ENCODE measurements at places on chromosomes 4 and X.

- no peak for DNase-seq
Observed at GRCh38 chrX:3807906-3808305, 94.5 kb upstream of the PRKX start.

DNA sequence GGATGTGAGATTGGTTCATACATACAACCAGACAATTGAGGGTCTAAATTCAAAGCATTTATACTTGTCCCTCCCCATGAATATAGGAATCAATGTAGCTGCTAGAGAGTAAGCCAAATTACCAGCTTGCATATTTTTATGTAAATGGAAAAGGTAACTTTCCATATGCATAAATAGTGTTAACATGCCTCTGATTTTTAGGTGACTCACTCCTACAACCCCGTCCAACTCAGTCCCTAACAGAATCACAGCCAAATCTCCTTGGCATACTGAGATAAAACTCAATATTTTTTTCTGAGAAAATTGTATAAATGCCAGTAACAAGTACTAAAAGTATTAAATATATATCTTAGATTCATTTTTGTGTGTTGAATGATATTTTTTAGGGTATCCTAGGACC lies 67.2 kb downstream of the INPP4B start:
- DNase-seq = no peak

DNA sequence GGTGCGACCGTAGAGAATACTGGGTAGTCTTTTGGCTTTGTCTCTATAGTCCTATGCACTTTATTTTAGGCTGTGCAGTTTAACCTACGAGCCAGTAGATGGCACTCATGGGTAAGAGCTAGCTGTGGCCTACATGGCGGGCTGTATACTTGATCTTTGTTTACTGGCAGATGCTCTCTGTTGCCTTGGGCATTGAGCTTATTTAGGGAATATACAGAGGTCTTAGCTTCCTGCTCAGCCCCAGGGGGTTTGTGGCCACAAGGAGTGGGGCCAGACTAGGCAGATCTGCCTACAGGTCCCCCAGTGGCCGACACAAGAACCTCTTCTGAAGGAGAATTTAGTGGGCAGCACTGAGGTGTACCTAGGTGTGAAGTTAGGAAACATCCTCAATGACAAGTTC lies 227.6 kb upstream of the HDX start:
- DNase-seq = no peak

DNA sequence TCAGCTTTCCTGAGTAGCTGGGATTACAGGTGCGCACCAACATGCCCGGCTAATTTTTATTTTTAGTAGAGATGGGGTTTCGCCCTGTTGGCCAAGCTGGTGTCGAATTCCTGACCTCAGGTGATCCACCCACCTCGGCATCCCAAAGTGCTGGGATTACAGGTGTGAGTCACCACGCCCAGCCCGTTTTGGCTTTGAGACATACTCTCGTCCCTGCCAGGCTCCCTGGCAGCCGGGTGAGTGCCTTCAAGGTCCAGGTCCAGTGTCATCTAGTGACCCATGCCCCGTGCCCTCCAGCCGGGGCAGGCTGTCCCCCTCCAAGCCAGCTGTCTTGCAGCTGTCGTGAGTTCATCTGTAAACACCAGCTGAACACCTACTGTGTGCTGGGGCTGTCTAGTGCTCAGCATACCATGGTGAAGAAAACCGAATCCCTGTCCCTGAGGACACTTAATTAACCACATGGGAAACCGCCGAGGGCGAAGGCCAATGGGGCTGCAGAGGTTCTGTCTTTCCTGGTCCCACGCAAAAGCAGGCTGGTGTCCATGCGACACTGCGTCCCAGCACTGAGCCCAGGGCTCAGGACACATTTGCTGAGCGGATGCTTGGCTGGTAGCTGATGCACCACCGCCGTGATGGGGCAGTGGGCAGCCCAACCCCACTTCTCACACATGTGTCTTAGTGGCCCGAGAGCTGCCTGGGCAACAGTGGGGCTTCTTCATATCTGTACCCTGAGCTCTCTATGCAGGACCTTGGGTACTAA lies 21.9 kb downstream of the NSG1 start:
- DNase-seq = no peak

DNA sequence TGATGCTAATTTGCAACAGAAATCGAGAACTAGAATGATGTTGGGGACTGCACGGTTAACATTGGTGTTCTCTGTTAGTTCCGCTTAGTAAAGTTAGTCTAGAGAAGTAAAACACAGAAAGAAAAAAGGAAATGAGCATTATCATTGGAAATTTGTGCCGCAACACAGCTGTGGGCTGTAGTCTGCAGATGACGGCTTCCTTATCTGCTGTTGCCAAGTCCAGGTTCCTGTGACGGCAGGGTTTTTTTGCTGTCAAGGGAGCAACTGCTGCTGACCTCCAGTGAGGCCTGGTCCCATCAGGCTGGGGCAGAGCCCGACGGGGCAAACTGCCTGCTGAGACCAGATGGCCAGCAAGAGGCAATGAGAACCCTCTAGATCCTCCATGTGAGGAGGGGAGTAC lies 38.9 kb upstream of the PHEX start:
- peak; percentile 85 for DNase-seq

GRCh38 chr4:74109116-74109869 lies 10.3 kb upstream of the CXCL2 start:
- peak; percentile 96 for DNase-seq

DNA sequence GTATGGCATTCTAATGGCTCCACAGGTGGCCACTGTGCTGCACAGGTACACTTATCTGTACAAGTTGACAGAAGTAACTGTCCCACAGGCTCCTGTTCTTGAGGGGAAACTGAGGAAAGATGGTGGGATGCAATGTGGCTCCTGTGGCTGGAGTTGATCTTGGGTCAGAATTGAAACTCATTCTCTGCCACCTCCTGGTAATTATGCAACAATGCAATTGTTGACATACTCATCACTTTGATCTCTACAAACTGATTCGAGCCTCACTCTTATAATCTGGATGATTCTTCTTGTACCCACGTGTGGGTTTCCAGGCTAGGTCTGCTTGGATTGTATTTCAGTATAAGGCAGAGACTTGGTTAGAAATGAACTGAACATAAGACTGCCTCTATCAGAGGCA lies 148.8 kb downstream of the CCNG2 start:
- DNase-seq = no peak

GRCh38 chr4:20256381-20256881 lies 4.7 kb downstream of the SLIT2 start:
- no peak for DNase-seq

GRCh38 chr4:176259330-176260090 lies 9.5 kb downstream of the ASB5 start:
- DNase-seq = no peak

DNA sequence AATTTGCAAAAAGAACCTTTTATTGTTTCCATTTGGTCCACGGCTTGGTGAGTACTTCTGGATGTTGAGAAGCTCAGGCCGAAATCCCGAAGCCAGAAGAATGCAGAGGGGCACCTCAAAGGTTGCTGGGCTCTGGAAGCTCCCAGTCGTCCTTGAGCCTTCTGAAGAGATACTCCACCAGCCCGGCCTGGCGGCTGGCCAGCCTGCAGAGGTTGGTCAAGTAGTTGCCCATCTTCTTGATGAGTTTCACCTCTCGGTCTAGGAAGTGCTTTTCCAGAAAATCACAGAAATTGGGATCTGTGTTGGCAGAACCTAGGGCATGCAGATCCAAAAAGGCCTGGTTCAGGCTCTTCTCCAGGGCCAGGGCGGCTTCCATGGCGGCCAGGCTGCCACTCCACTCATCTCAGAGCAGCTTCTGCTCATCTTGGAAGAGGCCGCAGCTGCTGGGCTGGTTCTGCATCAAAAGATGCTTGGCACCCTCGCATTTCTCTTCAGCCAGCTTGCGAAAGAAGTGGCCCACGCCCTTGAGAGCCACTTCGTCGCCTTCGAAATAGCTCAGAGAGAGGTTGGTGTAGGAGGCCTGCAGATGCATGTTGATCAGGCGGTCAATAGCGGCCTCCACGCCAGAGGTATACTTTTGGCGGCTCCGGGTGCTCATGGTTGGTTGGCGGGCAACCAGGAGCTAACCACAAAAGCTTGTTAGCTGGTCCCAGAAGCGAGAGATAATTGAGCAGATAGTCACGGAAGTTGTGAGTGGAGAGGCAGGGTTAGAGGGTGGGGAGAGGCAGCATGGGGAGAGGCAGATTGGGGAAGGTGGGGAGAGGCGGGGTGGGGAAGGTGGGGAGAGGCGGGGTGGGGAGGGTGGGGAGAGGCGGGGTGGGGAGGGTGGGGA lies 76.5 kb upstream of the TSPAN7 start:
- DNase-seq = no peak

DNA sequence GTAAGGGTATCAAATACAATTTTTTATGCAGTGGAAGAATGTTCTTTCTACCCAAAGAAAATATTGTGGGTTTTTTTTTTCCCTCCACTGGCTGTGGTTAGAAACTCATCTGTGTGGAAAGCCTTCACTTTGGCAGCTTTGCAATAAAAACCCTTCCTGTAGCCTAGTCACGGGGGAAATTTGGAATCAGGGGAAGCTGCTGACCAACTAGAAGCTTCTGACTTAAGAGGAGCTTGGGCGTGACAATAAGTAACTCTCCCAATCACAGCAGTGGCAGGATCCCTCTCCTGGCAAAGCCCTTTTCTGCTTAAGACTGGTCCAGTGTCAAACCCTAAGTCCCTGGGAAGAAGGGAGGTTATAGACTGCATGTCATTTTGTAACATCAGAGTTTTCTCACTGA lies 87.9 kb downstream of the LRRC66 start:
- no peak for DNase-seq

DNA sequence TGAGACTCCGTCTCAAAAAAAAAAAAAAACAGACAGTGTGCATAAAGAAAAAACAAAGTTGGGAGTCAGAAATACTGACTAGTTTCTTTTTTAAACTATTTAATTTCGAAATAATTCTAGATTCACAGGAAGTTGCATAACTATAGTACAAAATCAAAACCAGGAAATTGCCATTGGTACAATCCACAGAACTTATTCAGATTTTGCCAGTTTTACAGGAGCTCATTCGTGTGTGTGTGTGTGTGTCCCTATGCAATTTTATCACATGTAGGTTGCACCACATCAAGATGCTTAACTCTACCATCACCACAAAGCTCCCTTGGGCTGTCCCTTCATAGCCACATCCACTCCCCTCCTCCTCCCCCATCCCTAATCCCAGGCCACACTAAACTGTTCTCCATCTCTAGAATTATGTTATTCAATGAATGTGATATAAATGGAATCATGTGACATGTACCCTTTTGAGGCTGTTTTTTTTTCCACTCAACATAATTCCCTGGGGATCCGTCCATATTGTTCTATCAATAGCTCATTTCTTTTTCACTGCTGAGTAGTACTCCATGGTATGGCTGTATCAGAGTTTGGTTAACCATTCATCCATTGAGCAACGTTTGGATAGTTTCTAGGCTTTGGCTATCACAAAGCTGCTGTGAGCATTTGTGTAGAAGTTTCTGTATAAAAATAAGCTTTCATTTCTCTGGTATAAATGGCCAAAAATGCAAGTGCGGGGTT lies 16.3 kb upstream of the DDX3X start:
- DNase-seq = peak; percentile 56

- DNase-seq = no peak
Observed at GRCh38 chr4:53592686-53593501, 1.6 kb upstream of the LNX1 start.

- DNase-seq = no peak
Observed at GRCh38 chr4:74032064-74032463, 6.4 kb downstream of the CXCL3 start.

DNA sequence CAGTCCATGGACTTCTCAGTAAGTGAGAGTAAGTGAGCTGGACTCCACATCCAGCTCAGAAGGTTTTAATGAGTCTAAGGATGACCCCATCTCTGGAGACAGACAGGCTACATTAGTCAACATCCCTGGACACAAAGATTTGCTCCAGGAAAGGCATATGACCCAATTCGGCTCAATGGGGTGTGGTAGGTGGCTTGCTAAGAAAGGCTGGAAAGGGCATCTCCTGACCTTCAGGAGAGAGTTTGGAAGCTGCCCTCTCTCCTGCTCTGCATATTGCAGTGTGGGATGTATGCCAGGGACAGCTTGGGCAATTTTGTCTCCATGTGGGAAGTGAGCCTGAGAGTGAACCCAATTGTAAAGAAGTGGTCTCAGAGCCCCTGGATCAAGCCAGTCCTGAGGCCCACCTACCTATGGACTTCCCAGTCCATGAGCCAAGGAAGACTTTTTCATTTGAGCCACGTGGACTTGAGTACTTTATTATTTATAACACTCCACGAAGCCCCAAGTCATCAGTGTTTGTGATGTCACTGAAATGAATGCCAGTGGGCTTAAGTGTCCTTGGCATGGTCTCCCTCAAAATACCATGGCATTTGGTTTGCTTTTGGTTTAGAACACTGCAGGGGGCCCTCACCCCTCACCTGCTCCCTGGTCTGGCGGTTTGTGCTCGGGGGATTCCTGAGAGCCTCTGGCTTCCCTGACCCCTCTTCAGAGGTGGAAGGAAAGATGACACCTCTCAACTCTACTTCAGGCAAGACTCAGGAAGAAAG lies 10.4 kb upstream of the ABLIM2 start:
- no peak for DNase-seq

DNA sequence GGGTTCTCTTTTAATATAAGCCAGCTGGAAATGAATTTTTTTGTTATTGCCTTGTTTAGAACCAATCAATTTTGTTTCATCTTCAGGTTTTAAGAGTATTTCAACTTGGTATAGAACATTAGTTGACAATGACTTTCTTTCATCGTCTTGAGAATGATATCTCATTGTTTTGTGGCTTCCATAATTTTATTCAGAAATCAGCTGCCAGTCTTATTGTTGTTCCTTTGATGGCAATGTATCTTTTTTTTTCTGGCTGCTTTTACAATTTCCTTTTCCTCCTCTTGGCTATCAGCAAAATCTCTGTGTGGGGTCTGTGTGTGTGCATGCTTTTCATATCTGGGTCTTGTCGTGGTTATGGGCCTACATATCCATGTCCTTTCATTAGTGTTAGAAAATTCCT lies 1536.4 kb upstream of the TENM3 start:
- no peak for DNase-seq

DNA sequence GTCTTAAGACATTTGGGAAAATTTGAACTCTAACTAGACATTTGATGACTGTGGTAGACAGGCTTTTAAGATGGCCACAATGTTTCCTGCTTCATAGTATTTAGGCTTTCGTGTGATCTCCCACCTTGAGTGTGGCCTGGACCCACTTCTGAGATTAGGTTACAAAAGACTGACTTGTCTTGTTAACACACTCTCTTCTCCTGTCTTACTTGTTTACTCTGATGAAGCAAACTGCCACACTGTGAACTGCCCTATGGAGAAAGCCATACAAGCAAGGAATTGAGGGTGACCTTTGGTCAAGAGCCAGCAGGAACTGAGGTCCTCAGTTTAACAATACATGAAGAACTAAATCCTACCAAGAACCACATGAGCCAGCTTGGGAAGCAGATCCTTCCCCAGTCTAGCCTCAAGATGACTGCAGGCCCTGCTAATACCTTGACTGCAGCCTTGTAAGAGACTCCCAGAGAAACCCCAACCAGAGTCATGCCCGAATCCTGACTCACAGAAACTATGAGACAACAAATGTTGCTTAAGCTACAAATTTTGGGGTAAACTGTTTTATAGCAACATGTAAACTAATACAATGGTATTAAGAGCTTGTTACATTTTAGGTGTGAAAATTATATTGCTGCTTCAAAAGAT lies 20.3 kb downstream of the UBA6 start:
- peak; percentile 4 for DNase-seq

GRCh38 chr4:70629469-70630090 lies 1.0 kb downstream of the ENAM start:
- DNase-seq = no peak

GRCh38 chr4:67658302-67658701 lies 42.7 kb downstream of the UBA6 start:
- DNase-seq = no peak

Data from CD14-positive monocyte (primary cell).